PC-9 (cell line): ENCODE measurements at places on chromosomes 7 and 10. TPM values are rescaled to one million over a fixed set of nuclear protein-coding genes. Genes with fewer than 3 reads are reported as not detected.
A peak's percentile ranks its signal among the peaks of the same experiment; 100 is the strongest.

- no peak overlapping the region for H3K4me3 ChIP-seq
- 0 out of 2 replicates have a peak, but pooled peaks cover 5% of the 10 kb centered on the region for H3K4me1 ChIP-seq
- no peak overlapping the region for H3K27ac ChIP-seq
- no peaks in the 10 kb centered on the region for H3K36me3 ChIP-seq
- DNase-seq, result peak; percentile 80
Observed at GRCh38 chr7:111424768-111425167, 137.5 kb downstream of the IMMP2L start.

DNA sequence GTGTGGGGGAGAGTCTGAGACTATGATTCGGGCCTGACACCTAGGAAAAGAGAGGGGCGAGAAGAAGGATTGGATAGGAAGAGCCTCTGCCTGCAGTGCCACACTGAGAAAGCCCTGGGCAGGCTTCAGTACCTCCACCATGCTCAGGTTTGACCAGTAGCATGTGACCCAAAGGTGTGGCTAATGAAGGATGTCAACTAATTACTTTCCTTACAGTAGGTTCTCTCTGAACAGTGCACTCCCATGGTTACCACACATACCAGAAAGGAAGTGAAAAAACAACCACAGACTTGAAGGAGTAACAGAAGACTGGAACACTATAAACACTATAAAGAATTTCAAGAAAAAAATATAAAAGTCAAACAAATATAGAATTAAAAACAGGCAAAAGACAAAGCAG is 46.2 kb downstream of the SEM1 start:
- H3K36me3 ChIP-seq, result no peaks in the 10 kb centered on the region
- no peak overlapping the region for H3K4me3 ChIP-seq
- no peaks in the 10 kb centered on the region for H3K27me3 ChIP-seq
- DNase-seq, result no peak
- no peaks in the 10 kb centered on the region for H3K4me1 ChIP-seq
- H3K27ac ChIP-seq, result no peak overlapping the region

DNA sequence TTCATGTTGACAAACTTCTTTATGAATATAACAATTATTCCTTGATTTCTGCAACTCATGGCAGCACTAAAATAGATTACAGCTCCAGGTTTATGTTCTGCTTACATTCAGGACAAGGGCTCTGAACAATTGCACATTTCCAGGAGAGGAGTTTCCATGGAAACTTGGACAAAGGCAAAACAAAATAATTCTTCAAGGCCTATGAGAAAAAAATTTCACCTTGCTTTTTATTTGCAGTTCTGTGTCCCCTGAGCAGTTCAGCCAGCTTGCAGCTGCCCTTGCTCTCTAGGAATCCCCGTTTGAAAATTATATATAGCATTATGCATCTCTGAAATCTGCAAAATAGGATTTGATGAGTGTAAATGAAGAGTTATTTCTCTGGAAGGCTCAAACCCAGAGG is 71.7 kb downstream of the ARL4A start:
- no peaks in the 10 kb centered on the region for H3K36me3 ChIP-seq
- H3K4me3 ChIP-seq, result no peak overlapping the region
- no peaks in the 10 kb centered on the region for H3K4me1 ChIP-seq
- no peak overlapping the region for H3K27ac ChIP-seq
- no peaks in the 10 kb centered on the region for H3K27me3 ChIP-seq
- no peak for DNase-seq

Gene GLCCI1
- total RNA-seq, result 34.3 and 42.1 TPM in 2 replicates

GRCh38 chr7:69643708-69644445 is 45.6 kb downstream of the AUTS2 start:
- H3K4me3 ChIP-seq, result no peak overlapping the region
- H3K36me3 ChIP-seq, result no peaks in the 10 kb centered on the region
- no peaks in the 10 kb centered on the region for H3K27me3 ChIP-seq
- no peak overlapping the region for H3K27ac ChIP-seq

DNA sequence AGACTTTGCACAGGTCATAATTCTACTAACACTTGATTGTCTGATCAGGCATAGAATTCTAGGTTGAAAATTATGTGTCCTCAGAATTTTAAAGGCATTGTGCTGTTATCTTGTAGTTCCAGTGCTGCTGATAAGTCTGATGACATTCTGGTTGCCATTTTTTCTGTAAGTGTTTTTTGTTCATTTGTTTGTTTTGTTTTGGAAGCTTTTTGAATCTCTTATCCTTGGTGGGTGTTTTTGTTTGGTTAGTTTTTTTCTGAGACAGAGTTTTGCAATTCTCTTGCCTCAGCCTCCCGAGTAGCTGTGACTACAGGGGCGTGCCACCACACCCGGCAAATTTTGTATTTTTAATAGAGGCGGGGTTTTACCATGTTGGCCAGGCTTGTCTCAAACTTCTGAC is 178.9 kb downstream of the CCDC71L start:
- H3K4me3 ChIP-seq, result no peak overlapping the region
- no peaks in the 10 kb centered on the region for H3K36me3 ChIP-seq
- peaks cover 31% of the 10 kb centered on the region for H3K4me1 ChIP-seq
- H3K27ac ChIP-seq, result no peak overlapping the region
- DNase-seq, result no peak

GRCh38 chr7:93663561-93664299 is 89.2 kb upstream of the CALCR start:
- no peak overlapping the region for H3K27ac ChIP-seq
- H3K4me3 ChIP-seq, result no peak overlapping the region
- H3K27me3 ChIP-seq, result no peaks in the 10 kb centered on the region
- no peaks in the 10 kb centered on the region for H3K4me1 ChIP-seq

- H3K4me1 ChIP-seq, result no peaks in the 10 kb centered on the region
- DNase-seq, result no peak
- H3K27me3 ChIP-seq, result peaks cover 99% of the 10 kb centered on the region
- H3K4me3 ChIP-seq, result no peak overlapping the region
- H3K27ac ChIP-seq, result no peak overlapping the region
Observed at GRCh38 chr7:155496267-155497005, 38.5 kb downstream of the EN2 start.

Gene AOC1
- 11.4 and 13.1 TPM in 2 replicates for total RNA-seq

Gene TEX47
- not detected in 2 replicates for total RNA-seq

Gene PHKG1
- 2.7 and 3.9 TPM in 2 replicates for total RNA-seq

- H3K4me3 ChIP-seq, result peak overlapping the region; percentile 96
- no peaks in the 10 kb centered on the region for H3K27me3 ChIP-seq
- no peaks in the 10 kb centered on the region for H3K36me3 ChIP-seq
- H3K4me1 ChIP-seq, result no peaks in the 10 kb centered on the region
- peak overlapping the region; percentile 94 for H3K27ac ChIP-seq
Observed at GRCh38 chr7:5424749-5425506, 1.3 kb upstream of the TNRC18 start.

Gene CAV2
- total RNA-seq, result 260 and 296 TPM in 2 replicates

Gene COL13A1
- 0.73 and 1.6 TPM in 2 replicates for total RNA-seq

DNA sequence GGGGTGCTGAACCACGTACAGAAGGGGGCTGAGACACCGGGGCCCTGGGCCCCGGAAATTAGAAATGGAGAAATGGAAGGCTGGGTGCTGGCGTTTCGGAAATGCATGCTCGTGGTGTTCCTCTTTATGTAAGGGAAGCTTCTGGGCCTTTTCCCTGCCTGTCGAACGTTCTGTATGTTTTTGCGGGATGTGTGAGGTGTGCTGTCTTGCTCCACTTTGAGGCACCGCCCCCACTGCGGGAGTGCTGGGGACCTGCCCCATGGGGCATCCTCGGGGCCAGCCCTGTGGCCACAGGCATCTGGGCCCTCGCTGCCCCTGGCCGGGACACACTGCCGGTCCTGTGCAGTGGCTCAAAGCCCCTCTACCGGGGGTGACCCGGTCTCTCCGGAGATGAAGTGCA is 1.7 kb upstream of the VENTX start:
- no peak overlapping the region for H3K4me3 ChIP-seq
- H3K27ac ChIP-seq, result no peak overlapping the region
- H3K4me1 ChIP-seq, result no peaks in the 10 kb centered on the region
- no peaks in the 10 kb centered on the region for H3K36me3 ChIP-seq
- DNase-seq, result no peak

DNA sequence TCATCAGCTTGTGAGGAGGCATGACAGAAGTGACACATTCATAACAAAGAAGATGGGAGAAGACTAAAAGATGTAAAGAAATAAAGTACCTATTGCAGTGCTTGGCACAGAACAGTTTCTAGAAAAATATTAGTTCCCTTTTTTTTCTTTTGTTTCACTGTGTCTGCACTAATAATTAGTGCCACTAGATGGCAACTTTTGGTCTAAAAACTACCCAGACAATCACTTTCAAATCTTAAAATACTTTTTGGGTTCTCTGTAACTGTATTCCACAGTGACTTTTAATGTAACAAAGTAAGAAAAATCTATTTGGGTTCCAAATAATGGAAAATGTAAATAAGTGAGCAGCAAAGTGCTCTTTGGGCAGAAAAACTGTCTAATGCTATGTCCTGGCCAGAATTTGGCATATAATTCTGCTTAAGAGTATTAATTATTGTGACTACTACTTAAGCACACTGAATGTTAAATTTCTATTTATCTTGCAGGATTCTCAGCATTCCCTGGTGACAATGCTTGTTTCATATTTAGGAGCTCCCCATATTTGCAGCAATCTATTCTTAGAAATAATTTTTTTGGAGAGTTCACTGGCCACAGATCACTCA is 134.8 kb upstream of the KIF5B start:
- no peak overlapping the region for H3K4me3 ChIP-seq
- no peak for DNase-seq
- no peaks in the 10 kb centered on the region for H3K36me3 ChIP-seq
- H3K27ac ChIP-seq, result no peak overlapping the region
- no peaks in the 10 kb centered on the region for H3K4me1 ChIP-seq

Gene LRRC4
- 0.10 and 0.39 TPM in 2 replicates for total RNA-seq

GRCh38 chr7:134356421-134356936 is 39.7 kb upstream of the SLC35B4 start:
- no peaks in the 10 kb centered on the region for H3K27me3 ChIP-seq
- H3K36me3 ChIP-seq, result no peaks in the 10 kb centered on the region
- no peak overlapping the region for H3K27ac ChIP-seq
- H3K4me3 ChIP-seq, result no peak overlapping the region

GRCh38 chr7:75842836-75843446 is 29.3 kb upstream of the CCL24 start:
- peak; percentile 92 for DNase-seq
- H3K27ac ChIP-seq, result peak overlapping the region; percentile 47
- H3K4me3 ChIP-seq, result no peak overlapping the region
- H3K4me1 ChIP-seq, result peaks cover 22% of the 10 kb centered on the region
- no peaks in the 10 kb centered on the region for H3K27me3 ChIP-seq

- DNase-seq, result no peak
- H3K4me3 ChIP-seq, result no peak overlapping the region
- no peaks in the 10 kb centered on the region for H3K27me3 ChIP-seq
- no peak overlapping the region for H3K27ac ChIP-seq
Observed at GRCh38 chr10:111686796-111687195, 496.8 kb downstream of the GPAM start.

Gene UTF1
- not detected in 2 replicates for total RNA-seq

Gene FBXO24
- 2.7 and 4.6 TPM in 2 replicates for total RNA-seq

GRCh38 chr7:42227936-42228591 is 8.9 kb downstream of the GLI3 start:
- no peaks in the 10 kb centered on the region for H3K4me1 ChIP-seq
- no peak for DNase-seq
- no peak overlapping the region for H3K27ac ChIP-seq
- peaks cover 77% of the 10 kb centered on the region for H3K27me3 ChIP-seq
- H3K4me3 ChIP-seq, result no peak overlapping the region
